Suppressor macrophage (primary cell): ENCODE measurements at places on chromosomes 2 and 18.

- DNase-seq = no peak
These were observed 150.5 kb upstream of the SMAD7 start for GRCh38 chr18:49101236-49101635.

GRCh38 chr2:510839-511238 is 166.4 kb downstream of the TMEM18 start:
- no peak for DNase-seq

- DNase-seq = no peak
These were observed 775.4 kb downstream of the TSN start for GRCh38 chr2:122530814-122531213.

DNA sequence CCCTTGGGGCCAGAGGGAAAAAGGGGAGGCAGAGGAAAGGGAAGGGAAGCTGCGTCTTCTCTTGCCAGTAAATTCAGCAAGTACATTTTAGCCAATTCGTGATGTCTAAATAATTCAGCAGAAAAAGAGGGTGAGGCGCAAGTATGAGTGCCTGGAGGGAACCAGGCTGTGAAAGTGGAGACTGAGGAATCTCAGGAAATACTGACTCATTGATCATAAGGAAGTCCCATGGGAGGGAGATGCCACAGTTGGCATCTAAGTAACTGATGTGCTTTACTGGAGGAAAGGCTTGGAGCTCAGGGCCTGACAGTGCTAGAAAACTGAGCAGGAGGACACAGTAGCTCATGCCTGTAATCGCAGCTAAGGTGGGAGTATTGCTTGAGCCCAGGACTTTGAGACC is 31.1 kb downstream of the KIF5C start:
- DNase-seq = no peak

DNA sequence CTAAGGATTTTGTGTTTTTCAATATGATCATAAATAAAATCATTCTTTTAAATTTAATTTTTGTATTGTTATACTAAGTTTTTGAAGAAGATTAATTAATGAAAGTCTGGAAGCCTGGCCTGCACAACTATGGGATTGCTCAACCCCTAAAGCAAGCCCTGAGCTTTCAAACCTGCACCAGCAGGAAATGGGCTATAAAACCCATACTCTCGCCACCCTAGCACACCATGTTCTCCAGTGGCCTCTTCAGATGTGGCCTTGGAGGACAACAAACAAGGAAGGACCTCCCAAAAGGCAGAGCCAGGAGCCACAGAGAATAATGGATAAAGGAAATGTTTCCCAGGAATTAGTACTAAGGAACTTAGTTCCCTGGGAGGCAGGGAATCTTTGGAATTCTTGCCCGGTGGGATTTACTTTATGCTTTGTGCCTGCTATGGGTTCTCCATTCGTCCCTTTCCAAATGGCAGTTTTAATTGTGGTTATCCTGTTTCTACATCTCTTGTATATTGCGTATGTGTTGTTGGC is 212.5 kb downstream of the ZFP36L2 start:
- DNase-seq = no peak

DNA sequence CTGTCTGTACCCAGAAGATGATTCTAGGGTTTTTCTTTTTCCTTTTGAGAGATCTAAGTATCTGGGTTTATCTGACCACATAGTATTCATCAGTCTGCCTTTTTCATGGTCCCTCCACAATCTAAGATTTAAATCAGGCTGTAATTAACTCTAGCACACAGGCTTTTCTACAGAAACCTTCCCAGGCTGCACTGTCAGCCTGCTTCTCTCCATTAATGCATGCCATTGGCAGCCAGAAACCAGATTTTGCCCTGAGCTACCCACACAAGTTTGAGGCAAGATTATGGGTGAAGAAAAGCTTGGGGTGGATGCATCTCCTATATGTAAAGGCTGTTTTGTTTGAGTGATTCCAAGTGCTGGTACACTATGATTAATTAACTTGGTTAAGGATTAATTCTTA is 45.7 kb upstream of the EML4 start:
- no peak for DNase-seq

DNA sequence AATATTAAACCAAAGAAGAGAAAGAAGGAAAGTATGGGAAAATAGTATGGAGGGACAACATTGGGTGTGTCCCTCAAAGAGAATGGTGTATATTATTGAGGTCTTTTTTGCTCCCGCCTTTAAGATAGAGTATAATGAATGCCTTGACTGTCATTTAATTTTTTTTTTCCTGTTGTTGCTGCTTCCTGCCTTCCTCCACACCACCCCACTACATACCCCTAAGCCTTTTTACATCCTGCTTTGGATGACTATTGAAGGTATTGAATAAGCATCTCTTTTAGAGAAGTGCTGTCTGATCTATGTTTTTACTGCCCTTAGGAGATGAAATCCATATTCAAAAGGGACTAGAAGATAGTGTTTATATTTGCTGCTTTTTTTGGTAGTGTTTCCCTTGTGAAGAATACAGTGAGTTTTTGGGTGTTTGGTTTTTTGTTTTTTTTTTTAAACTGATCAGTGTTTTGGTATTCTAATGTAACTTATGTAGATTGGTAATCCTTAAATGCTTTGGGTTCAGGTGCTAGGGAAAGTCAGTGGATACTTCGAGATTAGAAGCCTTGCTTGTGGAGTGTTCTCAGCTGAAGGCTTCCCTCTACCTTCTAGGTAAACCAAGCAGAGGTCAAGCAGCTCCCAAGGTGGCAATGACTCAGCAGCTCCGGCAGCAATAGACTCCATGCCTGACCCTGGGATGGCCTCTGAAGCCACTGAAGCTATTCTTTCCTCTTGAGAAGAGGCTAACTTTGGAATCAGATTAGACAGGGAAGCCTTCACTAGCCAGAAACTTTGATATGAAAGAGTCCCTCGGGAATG is 5.0 kb downstream of the FZD7 start:
- DNase-seq = no peak
